ENCODE measurements at places on chromosomes 4 and X.

DNA sequence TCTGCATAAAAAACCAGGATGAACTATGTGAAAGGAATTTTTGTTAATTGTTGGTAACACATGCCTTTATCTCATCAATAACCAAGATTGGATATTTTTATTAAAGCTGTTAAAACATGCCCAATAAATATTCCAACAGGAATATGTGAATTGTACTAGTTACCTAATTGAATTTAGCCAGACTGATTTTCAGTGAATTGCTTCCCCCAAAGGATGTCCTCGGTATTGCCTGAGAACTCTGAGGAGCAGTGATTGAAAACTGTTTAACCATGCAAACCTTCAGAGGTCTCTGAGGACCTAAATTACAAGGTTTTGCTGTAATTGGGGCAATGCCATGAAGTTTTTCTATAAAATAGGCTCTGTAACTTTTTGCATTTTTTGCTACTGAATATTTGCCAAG, 66.6 kb downstream of the BLTP1 start:
- DNase-seq, result no peak

DNA sequence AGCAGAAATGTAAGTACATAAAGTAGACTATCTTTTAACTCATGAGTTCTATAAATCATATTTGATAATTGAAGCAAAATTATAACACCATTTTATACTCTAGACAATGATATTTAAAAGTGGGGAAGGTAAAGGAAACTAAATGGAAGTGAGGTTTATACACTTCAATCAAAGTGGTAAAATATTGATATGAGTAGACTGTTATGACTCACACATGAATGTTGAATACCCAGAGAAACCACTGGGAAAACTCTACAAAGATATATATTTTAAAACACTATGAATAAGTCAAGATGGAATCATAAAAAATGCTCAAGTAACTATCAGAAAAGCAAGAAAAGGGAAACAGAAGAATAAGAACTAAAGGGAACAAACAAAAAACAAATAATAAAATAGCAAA, 8.4 kb downstream of the VSIG1 start:
- no peak for DNase-seq

DNA sequence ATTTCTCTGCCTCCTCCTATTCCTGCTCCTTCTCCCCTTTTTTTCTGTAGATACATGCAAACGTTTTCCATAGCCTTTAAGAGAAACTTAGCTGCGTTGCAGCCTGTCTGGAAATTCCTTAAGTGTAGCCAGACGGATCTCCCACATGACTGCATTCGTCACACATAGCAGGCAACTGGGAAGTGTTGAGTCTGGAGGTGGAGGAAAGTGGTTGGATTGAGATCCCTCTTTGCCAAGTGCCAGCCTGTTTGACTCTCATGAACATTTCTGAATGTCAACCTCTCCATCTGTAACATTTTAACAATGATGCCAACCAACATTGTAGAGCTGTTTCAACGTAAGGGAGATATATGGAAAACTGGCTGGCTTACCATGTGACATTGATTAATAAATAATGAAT, 45.1 kb upstream of the FAM9A start:
- no peak for DNase-seq

DNA sequence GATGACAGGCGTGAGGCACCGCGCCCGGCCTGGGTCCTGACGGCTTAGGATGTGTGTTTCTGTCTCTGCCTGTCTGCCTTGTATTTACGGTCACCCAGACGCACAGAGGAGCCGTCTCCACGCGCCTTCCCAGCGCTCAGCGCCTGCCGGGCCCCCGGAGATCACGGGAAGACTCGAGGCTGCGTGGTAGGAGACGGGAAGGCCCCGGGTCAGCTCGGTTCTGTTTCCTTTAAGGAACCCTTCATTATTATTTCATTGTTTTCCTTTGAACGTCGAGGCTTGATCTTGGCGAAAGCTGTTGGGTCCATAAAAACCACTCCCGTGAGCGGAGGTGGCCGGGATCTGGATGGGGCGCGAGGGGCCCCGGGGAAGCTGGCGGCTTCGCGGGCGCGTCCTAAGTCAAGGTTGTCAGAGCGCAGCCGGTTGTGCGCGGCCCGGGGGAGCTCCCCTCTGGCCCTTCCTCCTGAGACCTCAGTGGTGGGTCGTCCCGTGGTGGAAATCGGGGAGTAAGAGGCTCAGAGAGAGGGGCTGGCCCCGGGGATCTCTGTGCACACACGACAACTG, 1.3 kb downstream of the SHOX start:
- DNase-seq, result no peak

DNA sequence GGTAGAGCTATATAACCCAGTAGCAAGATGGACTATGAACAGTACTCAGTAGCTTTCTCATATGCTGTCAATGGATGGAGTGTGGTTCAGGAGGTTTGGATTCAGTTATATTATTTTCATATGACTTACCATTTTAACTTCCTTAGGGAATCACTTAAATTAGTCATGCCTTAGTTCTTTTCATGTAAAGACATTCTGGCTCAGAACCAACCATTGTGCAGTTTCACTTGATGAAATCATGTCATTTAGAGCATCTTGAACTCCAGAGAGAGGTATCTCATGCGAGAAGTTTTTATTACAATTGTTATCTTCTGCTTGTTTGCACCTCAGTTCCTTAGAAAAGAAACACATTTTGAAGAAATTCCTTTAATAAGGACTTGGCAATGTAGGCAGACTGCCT, 55.8 kb downstream of the IL1RAPL2 start:
- DNase-seq, result no peak

DNA sequence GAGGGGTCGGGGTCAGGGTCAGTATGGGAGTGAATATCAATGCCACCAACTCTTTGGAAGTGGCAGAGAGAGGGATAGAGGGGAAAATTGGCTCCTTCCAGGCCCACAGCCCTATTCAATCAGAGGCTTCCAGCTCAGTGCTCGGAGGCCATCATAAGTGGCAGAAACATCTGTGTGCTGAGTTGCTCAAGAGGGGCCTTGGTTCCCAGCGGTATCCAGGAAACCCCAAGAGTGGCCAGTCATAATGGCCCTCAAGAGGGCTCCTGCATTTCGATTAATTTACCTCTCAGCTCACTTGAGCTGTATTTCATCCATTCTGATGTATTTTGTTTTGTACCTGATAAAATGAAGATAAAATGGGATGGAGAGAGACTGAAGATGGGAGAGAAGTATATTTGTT, 154.3 kb upstream of the EOLA2 start:
- DNase-seq, result no peak

GRCh38 chr4:8607603-8608481, 15.3 kb downstream of the CPZ start:
- no peak for DNase-seq

DNA sequence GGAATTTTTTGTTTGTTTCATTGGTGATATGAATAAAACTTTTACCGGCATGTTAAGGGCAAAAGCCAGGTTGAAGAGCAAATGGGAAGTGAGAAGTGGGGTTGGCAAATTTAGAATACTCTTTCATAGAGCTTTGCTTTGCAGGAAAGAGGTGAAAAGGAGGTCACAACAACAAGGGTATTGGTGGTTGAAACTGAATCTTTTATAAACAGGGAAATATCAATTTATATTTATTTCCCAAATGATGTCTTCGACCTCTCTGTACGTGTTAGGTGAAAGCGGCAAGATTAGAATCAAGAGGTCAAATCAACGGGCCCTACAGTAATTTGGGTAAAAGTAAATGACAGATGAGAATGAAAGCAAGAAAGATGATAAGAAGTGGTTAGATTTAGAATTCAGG, 3.4 kb downstream of the SMR3A start:
- no peak for DNase-seq

GRCh38 chrX:104085919-104086318, 9.9 kb upstream of the TMSB15C start:
- DNase-seq, result no peak

DNA sequence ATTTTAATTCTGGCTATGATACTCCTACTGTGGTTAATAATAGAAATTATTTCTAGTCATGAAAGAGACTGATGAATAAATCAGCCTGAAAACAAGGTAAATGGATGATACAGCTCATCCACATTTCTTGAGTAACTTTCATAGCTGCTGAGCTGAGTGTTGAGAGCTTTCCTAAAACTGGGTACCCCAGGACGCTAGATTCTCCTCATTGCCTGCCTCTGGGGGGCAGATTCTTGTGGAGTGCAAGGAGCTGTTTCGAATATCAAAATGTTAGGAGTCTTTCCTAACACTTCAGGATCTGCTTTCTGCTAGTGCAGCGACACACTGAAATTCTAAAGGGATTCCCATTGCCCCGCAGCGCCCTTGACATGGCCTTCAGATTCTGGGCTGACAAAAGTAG, 2.1 kb downstream of the MND1 start:
- DNase-seq, result no peak

- DNase-seq, result no peak
These were observed 410.1 kb downstream of the HNRNPD start for GRCh38 chr4:81963763-81964020.

GRCh38 chr4:138788267-138788790, 227.3 kb upstream of the NOCT start:
- no peak for DNase-seq

DNA sequence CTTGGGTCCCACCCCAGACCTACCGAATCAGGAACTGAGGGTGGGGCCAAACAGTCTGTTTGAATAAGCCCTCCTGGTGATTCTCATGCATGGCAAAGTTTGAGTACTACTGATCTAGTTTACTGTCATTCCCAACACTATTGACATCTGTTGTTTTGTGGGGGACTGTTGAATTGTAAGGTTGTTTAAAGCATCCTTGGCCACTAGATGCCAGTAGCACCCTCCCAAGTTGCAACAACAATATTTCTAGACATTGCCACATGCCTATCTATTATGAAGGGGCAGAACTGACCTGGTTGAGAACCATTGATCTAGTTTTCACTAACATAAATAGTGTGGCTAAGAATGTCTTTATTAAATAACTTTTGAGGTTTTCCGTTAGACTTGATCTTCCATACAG, 15.1 kb downstream of the TAF9B start:
- no peak for DNase-seq

DNA sequence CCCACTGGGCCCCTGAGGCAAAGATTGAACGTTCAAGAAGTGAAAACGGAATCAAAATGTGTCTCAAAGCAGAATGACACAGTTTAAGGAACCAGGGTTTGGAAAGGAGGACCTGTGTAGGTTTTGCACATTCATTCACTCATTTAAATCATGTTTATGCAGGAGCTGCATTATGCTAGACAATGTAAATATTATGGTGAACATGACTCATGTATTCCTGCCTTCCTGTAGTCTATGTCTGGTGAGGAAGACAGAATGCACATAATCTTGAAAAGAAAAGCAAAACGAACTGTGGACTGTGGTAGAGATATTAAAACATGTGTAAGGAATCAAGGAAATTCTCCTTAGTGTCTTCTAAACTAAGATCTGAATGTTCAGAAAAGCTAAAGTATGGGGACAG, 311.8 kb upstream of the SMIM31 start:
- DNase-seq, result no peak

DNA sequence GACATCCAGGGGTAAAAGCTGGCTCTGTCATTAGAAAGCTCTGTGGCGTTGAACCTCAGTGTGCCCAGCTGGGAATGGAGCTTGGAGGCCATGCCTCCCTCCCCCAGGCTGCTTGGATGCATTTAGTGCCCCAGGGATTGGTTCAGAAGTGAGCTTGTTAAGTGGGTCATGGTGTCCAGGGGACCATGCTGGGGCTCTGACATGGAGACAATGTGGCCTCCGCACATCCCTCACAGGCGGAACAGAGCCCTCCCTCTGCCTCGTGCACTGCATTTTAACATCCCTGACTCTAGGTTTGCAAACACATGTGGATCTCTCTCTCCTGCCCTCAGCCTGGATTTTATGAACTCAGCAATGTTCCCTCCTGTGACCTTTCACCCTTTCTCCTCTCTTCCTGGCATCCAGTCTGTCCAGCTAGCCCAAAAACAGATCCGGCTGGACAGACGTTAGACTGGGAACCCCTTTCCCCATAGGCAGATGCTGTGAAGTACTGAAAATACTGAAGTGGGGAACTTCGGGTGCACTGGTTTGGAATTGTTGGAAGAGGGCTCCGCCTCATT, 81.5 kb downstream of the SORCS2 start:
- no peak for DNase-seq

GRCh38 chr4:124144238-124144654, 568.3 kb downstream of the ANKRD50 start:
- no peak for DNase-seq

DNA sequence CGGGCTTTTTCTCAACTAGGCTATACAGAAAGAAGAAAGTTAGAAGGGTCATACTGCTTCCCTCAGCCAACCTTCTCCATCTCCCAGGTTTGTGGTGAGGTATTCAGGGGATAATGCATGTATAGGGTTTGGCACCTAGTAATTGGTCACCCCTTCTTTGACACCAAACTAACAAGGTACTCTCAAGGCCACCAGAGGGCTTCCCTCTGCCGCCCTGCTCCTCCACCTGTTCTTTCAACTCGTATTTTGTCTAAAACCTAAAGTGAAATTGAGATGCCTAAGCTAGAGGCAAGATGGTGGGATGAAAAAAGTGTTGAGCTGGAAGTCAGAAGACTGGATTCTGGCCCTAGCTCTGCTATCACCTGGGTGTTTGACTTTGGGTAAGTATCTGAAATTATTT, 22.0 kb downstream of the CT47C1 start:
- DNase-seq, result no peak

DNA sequence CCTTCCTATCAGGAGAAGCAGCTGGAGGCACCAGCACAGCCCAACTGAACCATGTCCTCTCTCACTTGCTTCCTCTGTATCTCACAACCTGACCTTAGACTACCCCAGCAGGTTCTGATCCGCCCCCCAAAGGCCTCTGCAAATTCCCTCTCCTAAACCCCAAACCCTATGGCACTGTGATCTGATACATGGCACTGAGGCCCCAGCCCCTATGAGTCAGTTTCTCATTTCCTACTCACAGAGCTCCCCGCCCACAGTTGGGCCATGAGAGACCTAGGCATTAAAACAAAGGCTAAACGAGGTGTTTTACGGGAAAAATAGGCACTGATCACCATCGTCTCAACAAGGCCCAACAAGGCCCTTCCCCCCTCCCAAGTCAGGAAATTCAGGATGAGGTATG, 19.1 kb downstream of the SASH3 start:
- DNase-seq, result no peak

GRCh38 chrX:1462596-1463251, 10.0 kb upstream of the ASMTL start:
- DNase-seq, result no peak

- no peak for DNase-seq
These were observed 8.0 kb upstream of the ARSJ start for GRCh38 chr4:113987382-113987941.

- DNase-seq, result peak; percentile 20
These were observed 877 bp downstream of the GPRASP1 start for GRCh38 chrX:102652031-102652688.

GRCh38 chrX:72054779-72055489, 76.8 kb downstream of the RTL5 start:
- no peak for DNase-seq

DNA sequence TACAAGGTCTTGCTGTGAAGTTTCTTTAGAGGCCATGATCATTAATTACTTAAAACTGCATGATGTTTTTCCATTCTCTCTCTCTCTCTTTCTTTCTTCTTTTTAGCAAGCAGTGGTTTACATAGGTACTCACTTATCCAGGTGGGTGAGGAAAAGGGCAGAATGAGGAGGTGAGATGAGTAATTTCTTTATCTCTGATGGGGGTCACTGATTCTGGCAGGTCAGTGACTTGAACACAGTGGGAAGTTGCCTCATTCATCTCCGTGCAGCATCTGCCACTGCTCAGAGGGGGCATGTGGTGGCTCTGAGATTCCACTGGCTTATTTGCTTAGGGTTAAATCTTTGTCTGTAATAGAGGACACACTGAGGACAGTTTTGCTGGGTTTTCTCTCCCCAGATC, 62.6 kb downstream of the FAM114A1 start:
- DNase-seq, result no peak

All from CD14-positive monocyte (primary cell).